ENCODE measurements at places on chromosomes 5 and 9. TPM values are rescaled to one million over a fixed set of nuclear protein-coding genes. Genes with fewer than 3 reads are reported as not detected.

Gene PTBP3
- 15.3 TPM for polyA plus RNA-seq

Gene NUDT12
- 11.6 TPM for polyA plus RNA-seq

Gene MCIDAS
- 0.62 TPM for polyA plus RNA-seq

DNA sequence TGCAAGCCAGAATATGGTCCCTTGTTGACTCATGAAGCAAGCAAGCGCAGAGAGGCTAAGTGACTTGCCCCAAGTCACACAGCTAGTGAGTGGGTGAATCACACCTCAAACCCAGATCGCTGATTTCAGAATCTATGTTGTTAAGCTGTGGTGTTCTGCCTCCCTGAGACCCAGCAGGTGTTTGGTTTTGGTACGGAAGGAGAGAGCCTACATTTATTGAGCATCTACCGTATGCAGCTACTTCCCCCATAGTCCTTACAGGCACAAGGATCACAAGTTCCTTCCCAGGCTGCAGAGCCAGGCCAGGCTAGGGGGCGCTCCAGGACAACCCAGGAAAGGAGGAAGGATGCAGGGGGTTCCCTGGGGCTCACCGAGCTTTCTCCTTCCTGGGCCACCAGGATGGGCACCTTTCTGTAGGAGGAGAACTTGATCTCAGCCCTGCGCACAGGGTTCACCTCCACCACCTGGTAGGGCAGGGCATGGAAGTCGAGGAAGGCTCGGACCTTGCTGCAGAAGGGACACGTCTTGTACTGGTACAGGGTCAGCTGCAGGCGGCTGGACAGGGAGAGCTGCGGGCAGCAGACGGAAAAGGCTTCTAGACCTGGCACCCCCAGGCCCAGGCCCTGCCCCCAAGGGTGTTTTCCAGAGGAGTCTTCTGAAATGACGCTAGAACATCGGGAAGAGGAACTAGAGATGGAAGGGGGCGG is 2.5 kb downstream of the PTGES2 start:
- peaks cover 33% of the 10 kb centered on the region for H3K4me1 ChIP-seq
- DNase-seq = peak; percentile 85
- peaks cover 54% of the 10 kb centered on the region for H3K36me3 ChIP-seq
- H3K27ac ChIP-seq = peak overlapping the region; percentile 16
- peak overlapping the region; percentile 95 for H3K4me3 ChIP-seq
- H3K27me3 ChIP-seq = no peaks in the 10 kb centered on the region

Gene PKD2L2
- polyA plus RNA-seq = not detected

DNA sequence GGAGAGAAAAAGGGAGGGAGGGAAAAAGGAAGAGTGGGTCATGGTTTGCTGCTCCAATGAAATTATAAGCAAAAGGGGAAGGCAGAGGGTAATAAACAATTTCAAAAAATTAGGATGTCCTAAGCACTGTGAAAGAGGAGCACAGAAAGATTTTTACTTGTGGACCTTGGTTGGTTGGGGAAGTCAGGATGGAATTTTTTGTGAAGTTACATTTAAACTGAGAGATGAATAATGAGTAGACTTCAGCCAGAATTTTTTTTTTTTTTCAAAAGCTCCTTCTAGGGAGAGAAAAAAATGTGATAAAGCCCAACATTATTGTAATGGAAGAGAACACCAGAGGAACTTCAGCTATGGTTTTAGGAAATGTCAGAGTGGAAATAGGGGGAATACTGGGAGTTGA is 515.9 kb upstream of the PAPPA start:
- H3K4me3 ChIP-seq = no peak overlapping the region
- H3K27ac ChIP-seq = no peak overlapping the region
- H3K4me1 ChIP-seq = no peaks in the 10 kb centered on the region
- no peaks in the 10 kb centered on the region for H3K27me3 ChIP-seq
- no peak for DNase-seq

DNA sequence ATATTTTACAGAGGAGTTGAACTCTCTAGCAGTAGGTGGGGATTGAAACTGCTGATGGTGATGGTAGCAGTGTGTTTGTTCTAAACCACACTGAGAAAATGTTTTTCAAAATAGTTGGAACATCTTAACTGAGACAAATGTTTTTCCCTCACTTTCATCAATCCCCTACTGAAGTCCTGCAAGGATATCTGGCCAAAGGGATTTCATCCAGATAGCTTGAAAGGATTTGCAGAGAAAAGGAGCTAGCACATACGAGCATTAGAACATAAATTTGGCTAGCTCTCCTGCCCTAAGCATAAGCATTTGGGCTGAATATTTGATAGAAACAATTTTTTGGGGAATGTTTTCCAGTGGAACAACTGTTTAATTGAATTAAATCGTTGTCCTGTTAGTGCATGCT is 153.9 kb downstream of the CDH9 start:
- no peak overlapping the region for H3K4me3 ChIP-seq
- no peak for DNase-seq
- no peaks in the 10 kb centered on the region for H3K27me3 ChIP-seq
- no peak overlapping the region for H3K27ac ChIP-seq

- peaks cover 49% of the 10 kb centered on the region for H3K4me1 ChIP-seq
- H3K27ac ChIP-seq = no peak overlapping the region
- no peak for DNase-seq
Observed at GRCh38 chr5:93422652-93423280, 158.3 kb downstream of the NR2F1-AS1 start.

DNA sequence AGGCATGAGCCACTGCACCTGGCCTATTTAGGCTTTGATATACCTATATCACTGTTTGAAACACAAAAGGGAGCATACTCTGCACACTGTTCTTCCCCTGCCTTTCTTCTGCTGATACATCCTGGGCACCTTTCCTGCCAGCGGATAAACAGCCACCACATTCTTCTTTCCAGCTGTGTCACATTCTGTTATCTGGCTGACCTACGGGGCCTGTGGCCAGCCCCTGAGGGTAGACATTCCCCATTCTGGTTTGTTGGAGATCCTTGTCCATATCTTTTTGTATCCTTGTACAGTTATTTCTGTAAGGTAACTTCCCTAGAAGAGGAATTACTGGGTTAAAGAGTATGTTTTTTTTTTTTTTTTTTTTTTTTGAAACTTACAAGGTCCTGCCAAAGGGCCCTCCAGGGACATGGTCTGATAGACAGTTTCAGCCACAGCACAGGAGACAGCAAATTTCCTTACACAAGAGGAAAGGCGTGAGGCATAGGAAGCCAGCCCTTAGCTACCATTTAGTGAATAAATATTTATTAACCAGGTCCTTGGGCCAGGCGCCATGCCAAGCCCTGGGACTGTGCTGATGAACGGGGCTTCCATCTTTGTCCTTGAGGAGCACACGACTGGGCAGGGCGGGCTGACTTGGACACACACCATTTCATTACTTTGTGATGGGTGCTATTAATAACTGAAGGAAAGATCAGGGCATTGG is 57.8 kb downstream of the ERGIC1 start:
- peaks cover 28% of the 10 kb centered on the region for H3K4me1 ChIP-seq
- peak overlapping the region; percentile 66 for H3K27ac ChIP-seq
- H3K27me3 ChIP-seq = no peaks in the 10 kb centered on the region
- peaks cover 10% of the 10 kb centered on the region for H3K36me3 ChIP-seq

Gene SMARCA2
- polyA plus RNA-seq = 20.5 TPM

Gene CATSPER3
- polyA plus RNA-seq = not detected

Gene KCNT1
- not detected for polyA plus RNA-seq

DNA sequence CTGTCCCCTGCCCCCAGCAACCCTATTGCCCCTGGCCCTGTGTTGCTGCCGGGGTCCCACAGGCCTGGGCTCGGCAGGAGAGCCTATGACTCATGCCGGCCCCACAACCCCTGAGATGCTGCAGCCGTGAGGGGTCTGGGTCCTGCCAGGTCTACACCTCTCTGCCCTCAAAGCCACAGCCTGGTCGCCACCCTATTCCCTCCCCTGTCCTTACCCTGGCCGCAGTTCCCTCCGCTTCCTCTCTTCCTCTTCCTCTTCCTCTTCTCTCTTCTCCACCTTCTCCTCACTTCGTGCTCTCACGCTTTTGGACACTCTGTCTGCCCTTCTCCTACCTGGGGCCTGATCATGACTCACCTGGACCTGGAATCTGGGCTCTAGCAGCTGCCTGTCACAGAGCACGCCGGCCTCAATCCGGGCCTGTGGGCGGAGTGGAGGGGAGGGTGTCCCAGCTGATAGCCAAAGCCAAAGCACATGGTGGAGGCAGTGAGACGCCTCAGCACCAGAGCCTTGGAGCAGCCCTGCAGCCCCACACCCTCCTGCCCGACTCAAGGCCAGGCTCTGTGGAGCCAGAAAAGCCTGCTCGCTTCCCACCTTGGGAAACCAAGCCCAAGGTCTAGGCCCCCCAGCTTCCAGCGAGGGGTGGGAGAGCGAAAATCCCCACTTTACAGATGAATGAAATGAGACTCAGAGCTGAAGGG is 26.8 kb upstream of the CSF1R start:
- peaks cover 4% of the 10 kb centered on the region for H3K4me1 ChIP-seq
- H3K27me3 ChIP-seq = no peaks in the 10 kb centered on the region
- peak overlapping the region; percentile 39 for H3K27ac ChIP-seq
- H3K36me3 ChIP-seq = no peaks in the 10 kb centered on the region
- peak; percentile 25 for DNase-seq
- no peak overlapping the region for H3K4me3 ChIP-seq

Gene CCNO
- polyA plus RNA-seq = 8.5 TPM

DNA sequence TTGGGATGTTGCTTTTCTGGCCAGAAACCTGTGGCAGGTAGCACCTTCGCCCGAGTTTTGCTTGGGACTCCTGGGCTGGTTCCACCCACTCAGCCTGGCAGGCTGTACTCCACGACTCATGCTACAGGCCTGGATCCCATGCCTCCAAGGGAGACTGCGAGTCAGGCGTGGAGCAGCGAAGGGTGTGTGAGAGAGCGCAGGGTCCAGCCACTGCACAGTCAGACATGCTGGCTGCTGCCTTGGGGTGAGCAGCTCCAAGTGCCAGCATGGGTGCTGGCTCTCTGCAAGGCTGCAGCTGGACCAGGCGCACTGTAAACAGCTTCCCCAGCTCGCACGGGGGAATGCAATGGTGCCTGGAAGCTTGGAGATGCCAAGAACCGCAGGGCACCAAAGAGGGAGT is 249.6 kb upstream of the EDIL3 start:
- no peak overlapping the region for H3K27ac ChIP-seq
- no peaks in the 10 kb centered on the region for H3K36me3 ChIP-seq
- no peaks in the 10 kb centered on the region for H3K27me3 ChIP-seq
- no peak for DNase-seq

DNA sequence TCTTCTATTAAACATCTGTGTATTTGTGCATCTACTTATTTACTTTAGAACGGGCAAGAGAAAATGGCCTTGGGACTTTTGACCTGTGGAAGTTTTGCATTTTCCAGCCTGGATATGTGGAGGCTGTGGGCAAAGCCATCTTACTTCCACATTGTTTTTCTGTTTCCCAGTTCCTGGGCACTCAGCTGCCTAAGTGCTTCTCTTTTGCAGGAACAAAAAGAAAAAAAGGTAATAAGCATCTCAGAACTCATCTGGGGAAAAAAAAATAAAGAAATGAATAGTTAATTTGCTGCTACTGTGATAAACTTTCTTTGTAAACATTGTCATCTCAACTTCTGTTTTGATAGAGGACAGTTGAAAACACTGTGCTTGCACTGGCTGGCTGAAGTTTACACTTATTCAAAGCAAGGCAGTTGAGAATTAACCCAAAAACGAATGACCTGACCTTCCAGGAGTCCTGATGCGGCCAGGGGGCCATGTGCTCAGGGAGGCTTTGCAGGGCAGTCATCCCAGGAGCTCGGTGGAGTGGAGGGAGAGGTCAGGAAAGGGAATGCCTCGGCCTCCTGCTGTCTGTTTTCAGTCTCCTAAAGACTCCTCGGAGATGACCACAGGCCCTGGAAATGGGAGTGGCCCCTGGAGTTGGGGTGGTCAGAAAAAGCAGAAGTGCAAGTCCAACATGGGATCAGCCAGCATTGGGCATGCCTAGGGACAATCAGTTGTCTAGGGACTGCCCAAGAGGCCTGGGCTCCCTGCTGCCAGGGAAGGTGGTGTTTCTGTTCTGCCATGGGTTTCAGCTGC is 75.5 kb downstream of the RAI14 start:
- H3K4me1 ChIP-seq = peaks cover 25% of the 10 kb centered on the region
- no peak overlapping the region for H3K4me3 ChIP-seq
- H3K36me3 ChIP-seq = no peaks in the 10 kb centered on the region
- no peak for DNase-seq
- no peak overlapping the region for H3K27ac ChIP-seq
- H3K27me3 ChIP-seq = no peaks in the 10 kb centered on the region

DNA sequence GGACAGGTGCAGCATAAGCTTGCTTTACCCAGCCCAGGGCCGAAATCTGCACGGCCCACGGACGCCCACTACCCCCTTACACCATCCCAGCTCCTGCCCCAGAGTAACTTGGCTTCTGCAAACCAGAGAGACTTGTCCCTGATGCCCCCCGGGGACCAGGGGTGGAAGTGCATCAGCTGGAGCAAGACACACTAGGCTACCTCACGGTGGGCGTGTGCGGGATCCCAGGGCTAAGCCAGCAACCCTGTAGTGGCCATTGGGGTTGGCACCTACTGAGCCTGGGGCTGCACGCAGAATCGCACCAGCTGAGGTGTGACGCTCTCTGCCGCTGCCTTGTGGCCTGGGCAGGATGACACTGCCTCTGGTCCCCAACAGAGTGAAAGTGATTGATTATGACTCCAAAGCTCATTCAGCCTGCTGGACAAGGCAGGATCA is 6.1 kb upstream of the ZNF79 start:
- peak overlapping the region; percentile 71 for H3K27ac ChIP-seq
- H3K36me3 ChIP-seq = no peaks in the 10 kb centered on the region
- no peaks in the 10 kb centered on the region for H3K27me3 ChIP-seq

Gene SPATA6L
- 2.3 TPM for polyA plus RNA-seq

DNA sequence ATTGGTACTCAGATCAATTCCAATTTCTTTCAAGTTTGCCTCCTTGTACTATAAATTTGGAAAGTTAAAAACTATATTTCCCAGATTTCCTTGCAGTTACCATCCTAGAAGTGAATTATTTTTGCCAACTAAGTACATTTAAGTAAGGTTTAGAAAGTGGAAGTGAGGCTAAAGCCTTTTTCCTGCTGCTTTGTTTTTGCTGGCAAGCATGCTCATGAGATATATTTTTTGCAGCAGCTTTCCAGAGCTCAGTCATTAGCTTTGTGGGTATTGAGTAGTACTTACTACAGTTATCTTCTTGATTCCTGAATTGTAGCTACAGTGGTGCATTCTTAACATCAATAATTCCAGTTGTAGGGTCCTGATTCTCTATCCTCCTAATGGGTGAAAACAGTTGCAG is 3.5 kb upstream of the BTF3 start:
- peaks cover 19% of the 10 kb centered on the region for H3K4me1 ChIP-seq
- H3K27ac ChIP-seq = no peak overlapping the region
- DNase-seq = no peak
- no peak overlapping the region for H3K4me3 ChIP-seq
- no peaks in the 10 kb centered on the region for H3K27me3 ChIP-seq

Gene LRRC70
- 2.9 TPM for polyA plus RNA-seq

Gene ARAP3
- 4.3 TPM for polyA plus RNA-seq

- no peak for DNase-seq
- no peak overlapping the region for H3K27ac ChIP-seq
- no peak overlapping the region for H3K4me3 ChIP-seq
Observed at GRCh38 chr9:99150451-99151171, 45.7 kb downstream of the TGFBR1 start.

Gene PCDHB4
- 0.38 TPM for polyA plus RNA-seq

Gene GOLGA1
- 6.4 TPM for polyA plus RNA-seq

- H3K4me3 ChIP-seq = no peak overlapping the region
- H3K4me1 ChIP-seq = peaks cover 9% of the 10 kb centered on the region
- H3K27ac ChIP-seq = no peak overlapping the region
- H3K36me3 ChIP-seq = no peaks in the 10 kb centered on the region
Observed at GRCh38 chr5:112109331-112110007, 309.6 kb downstream of the EPB41L4A start.

All from stomach (tissue), 19 donors.